Melanocyte of skin (primary cell): ENCODE measurements at places on chromosomes 11 and 22. TPM values are rescaled to one million over a fixed set of nuclear protein-coding genes. Genes with fewer than 3 reads are reported as not detected.

The OR51E2 gene
- total RNA-seq: not detected in 2 replicates

The GLB1L2 gene
- total RNA-seq: 3.8 and 4.4 TPM in 2 replicates

The TRIM21 gene
- 68.6 and 100 TPM in 2 replicates for total RNA-seq

The FGF4 gene
- total RNA-seq: not detected in 2 replicates

The DYNC2H1 gene
- total RNA-seq: 26.5 and 60.0 TPM in 2 replicates

The SELENOO gene
- 24.2 and 35.3 TPM in 2 replicates for total RNA-seq

The CDCA5 gene
- total RNA-seq: 24.2 and 29.6 TPM in 2 replicates

The ELFN2 gene
- not detected in 2 replicates for total RNA-seq

The TMPRSS13 gene
- under 0.01 and 2.5 TPM in 2 replicates for total RNA-seq
